ENCODE measurements at places on chromosomes 2 and 18.

- DNase-seq = no peak
These were observed 148.7 kb downstream of the NDUFA10 start for GRCh38 chr2:239876271-239876947.

DNA sequence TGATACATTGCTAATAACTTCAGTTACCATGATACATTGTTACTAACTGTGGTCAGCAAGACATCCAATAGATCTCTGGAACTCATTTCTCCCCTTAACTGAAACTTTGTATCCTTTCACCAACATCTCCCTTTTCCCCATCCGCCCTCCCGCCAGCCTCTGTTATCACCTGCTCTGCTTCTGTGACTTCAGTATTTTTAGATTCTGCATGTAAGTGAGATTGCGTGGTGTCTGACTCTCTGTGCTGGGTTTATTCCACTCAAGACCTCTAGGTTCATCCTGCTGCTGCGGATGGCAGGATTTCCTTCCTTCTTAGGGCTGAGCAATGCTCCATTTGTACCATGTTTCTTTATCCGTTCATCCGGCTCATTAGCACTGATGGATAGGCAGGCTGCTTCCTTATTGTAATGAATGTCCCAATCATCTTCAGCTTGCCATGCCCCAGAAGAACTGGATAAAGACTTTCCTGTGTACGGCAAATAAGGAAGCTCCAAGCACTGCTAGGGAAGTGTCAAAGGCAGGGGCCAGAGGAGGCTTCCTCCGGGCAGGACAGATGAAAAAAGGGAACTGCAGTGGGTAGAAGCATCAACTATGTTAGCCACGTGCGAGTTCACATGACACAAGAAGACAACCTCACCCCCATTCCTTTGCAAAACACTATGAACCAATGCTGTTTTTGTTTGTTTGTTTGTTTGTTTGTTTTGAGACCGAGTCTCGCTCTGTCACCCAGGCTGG is 113.4 kb downstream of the EIPR1 start:
- no peak for DNase-seq

DNA sequence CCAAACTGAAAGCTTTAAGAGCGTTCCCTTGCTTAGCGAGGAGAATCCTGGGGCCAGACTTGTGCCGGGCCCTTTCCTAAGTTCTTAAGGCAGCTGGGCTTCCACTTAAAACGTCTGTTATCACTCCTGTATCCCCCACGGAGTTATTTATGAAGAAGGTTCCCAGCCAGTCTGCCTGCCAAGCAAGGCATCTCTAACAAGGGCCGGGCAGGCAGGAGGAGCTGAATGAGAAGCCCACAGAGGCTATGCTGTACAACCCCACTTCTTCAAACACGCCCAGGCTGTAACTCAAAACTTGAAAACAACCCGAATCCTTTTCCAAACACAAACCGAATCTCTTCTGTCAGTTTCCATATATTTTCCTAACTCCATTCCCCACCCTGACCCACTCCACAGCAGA is 39.0 kb upstream of the ZFP36L2 start:
- no peak for DNase-seq

GRCh38 chr2:45778720-45779171 is 127.3 kb downstream of the PRKCE start:
- DNase-seq = peak; percentile 53

DNA sequence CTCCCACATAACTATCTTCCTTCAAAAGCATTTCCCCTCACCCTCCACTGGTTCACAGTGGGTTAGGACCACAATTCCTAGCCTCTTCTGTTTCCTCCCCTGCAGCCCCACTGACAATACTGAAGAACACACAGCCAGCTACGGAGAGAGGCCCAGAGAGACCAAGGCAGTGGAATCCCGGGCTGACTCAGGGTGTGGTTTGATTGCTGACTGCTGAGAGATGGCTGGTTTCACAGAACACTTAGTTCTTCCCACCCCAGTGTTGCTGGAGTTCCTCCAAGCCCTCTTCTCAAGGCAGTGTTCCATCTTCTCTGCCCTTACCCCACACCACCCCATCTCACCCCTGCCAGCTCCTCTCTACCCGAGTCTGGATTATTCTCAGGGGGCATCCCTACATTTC is 43.3 kb upstream of the ZFP36L2 start:
- DNase-seq = no peak
